Stimulated activated CD4-positive, alpha-beta T cell treated with anti-CD3 and anti-CD28 coated beads, Interleukin-1b, Interleukin-23, amount 100 ng/mL, for 1 hour (primary cell): ENCODE measurements at places on chromosomes 3 and 15.
A peak's percentile ranks its signal among the peaks of the same experiment; 100 is the strongest.

DNA sequence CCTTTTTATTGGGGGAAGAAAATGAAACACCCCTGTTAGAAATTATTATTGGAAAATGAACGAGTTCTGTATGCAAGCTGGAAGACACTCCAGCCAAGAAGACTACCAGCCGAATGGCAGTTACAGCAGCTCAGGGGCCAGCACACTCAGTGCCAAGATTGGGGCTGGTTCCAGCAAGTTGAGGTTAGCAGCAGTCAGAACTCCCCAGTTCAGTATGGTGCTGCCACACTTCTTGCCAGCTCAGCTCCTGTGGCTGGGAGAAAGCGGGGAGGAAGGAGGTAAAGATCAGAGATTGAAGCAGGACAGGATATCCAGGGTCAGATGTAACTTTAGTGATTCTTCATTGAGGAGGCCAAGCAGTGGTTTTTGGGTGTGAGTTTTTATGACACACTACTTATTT lies 280.2 kb upstream of the NR2E3 start:
- no peak for DNase-seq

DNA sequence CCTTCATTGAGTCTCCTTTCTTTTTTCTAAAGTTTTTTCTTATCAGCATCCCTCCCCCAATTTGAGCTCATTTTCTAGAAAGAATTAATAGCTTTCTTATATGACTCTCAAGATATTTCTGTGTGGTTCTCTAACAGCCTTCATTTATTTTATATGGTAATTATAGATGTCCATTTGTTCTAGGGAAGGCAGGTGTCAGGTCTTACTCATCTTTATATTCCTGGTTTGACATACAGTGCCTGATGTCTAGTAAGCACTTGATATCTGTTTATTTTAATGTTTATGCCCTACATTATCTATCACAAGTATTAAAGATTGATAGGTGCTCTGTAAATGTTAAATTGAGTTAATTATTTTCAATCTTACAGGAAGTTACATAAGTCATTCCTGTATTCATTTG lies 426.7 kb upstream of the TPRG1 start:
- no peak for DNase-seq

GRCh38 chr3:188979669-188980310 lies 192.0 kb upstream of the TPRG1 start:
- DNase-seq: no peak

GRCh38 chr15:48367483-48367882 lies 36.3 kb downstream of the DUT start:
- no peak for DNase-seq

DNA sequence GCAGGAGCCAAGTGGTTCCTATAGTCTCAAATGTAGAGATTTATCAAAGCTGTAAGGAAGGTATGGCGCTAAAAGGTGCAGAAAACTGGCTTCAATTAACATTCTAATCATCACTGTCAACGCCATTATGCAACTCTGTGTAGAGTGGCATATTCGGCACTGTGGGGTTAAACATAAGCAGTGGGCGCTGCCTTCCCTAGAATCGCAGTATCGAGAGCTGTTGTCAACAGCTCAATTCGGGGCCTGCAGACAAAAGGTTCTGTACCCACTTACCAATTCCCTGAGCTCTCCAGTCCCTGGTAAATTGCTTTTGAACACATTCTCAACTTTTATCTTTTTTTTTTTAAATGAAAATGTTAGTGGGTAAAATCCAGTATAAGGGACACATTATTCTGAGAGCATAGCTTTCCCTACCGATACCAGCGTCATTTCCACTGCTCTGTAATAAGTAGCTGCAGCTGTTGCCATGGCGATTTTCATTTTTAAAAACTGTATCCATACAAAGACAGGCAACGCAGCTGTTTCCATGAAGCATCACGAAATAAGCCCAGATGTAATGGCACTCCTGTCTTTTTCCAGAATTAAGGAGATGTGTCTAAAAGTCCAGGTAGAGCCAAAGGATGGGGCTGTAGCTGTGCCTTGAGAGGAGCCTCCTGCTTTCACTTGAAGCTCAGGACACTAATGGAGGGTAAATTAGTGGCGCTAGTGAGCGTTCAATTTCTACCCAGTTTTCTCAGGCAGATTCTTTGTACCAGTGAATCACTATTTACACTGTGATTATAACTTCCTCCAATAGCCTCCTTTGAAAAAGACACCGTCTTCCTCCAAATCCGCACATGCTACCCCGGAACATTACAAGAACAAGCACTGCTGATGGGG lies 250.3 kb downstream of the SLC9A9 start:
- DNase-seq: no peak

GRCh38 chr15:89556413-89557262 lies 18.6 kb upstream of the TICRR start:
- DNase-seq: no peak

DNA sequence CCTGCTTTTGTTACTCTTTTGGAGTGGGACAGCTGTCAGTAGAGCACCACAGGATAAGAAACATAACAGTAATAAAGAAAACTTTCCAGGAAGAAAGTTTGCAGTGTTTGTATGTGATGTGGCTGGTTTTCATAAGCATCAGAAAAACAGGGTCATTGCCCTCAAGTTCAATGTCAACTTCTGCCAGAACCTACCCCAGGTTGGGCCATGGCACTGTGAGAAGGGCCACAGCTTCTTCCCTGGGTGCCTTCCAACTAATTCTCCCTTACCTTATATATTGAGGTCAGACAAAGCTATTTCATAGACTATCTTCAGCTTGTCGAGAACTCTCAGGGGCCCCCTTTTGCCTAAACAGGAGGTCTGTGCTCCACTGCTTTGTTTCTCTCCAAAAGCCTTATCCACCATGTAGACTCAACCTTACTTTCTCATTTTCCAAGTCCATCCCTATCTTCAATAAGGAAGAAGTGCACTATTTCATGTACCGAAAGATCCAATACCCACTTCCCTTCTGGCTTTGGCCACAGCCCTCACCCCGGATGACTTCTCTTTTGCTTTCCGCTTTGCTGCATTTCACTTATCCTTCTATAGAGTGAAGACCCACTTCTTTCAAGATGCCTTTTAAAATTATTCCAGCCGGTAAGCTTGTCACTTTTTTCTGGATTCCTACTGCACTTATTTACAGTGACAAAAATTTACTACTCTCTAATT lies 38.2 kb upstream of the PLCL2 start:
- no peak for DNase-seq

DNA sequence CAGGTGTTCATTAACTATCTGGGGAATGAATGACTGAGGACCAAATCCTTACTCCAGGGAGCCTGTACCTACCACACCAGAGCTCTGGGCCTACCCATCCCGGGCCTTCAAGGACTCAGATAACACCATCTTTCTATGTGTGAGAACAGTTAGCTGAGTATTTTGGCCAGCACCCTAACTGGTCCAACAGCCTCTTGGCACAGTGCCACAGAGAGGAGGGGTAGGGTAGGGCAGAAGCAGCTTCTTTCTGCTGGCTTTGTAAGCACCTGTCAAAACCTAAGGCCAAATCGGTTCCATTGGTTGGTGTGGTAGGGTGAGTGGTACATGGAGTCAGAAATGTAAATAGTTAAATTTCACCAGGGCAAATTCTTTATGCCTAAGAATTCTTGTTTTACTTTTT lies 26.7 kb downstream of the ISL2 start:
- no peak for DNase-seq

DNA sequence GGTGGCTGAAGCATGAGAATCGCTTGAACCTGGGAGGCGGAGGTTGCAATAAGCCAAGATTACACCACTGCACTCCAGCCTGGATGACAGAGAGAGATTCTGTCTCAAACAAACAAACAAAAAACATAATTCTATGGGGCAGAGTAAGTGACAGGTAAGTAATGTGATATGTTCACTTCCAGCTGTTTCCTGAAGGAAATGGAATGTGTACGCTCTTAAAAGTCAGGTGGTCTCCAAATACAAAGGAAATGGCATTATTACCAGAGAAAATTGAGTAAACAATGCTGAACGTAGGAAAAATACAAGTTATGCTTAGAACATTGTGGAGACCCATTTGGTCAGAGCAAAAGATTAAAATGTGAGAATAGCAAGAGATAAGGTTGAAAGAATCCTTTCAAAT lies 278.5 kb downstream of the SCAPER start:
- DNase-seq: no peak

DNA sequence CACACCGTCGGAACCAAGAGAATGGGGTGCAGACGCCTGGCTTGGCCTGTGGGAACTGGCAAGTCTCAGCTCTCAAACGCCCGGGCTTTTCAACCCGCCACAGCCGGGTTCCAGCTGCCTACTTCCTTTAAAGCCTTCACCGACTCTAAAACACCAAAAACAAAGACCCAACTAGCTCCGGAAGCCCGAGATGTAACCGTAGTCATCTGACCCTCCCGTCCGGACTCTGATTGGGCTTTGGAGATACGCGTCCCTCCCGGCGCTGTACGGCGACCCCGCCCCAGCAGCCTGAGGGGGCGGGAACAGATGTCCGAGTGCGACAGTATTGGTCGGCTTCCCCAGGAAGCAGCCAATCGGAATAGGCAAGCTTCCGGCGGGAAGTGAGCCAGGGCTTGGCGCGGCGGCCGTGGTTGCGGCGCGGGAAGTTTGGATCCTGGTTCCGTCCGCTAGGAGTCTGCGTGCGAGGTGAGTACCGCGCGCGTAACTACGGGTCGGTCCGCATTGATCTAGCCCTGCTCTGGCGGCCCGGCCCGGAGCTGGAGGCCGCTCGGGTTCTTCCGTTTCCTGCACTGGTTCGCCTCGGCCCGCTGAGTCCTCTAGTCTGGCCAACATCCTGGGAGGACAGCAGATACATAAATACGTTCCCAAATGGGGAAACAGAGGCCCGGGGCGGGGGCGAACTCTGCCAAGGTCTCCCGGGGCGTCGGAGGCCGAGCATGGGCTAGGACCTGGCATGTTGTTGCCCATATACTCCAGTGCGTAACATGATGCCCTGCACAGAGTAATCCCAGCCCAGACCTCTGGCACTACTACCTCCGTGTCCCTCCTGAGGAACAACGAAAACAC lies at the start of gene BLM:
BLM (plus strand) TSS at position 371 of the 846 bp plus-strand sequence. CDS start 30,047 bp downstream, outside the sequence.
- DNase-seq: peak; percentile 86

DNA sequence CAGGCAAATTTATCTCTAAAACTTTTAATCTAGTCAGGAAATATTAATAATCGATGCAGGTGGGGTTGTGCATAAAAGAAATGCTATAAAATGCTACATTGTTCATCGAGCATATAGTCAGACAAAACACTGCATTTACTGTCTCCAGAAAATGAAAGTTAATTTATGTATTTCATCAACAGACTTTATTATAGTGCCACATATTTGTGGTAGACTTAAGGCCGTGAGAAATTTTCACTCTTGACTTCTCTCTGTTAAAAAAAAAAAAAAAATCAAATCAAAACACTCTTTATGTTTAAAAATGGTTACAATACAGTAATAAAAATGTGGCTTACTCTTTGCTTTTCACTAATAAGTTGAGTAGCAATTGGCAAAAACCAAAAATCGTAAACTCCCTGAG lies 67.4 kb downstream of the RBMS3 start:
- no peak for DNase-seq

- DNase-seq: no peak
Measured at GRCh38 chr15:63843901-63844317, 10.2 kb upstream of the HERC1 start.

GRCh38 chr15:100958326-100959065 lies 39.3 kb downstream of the LRRK1 start:
- no peak for DNase-seq

- no peak for DNase-seq
Measured at GRCh38 chr3:130946882-130947281, 53.0 kb downstream of the ATP2C1 start.

DNA sequence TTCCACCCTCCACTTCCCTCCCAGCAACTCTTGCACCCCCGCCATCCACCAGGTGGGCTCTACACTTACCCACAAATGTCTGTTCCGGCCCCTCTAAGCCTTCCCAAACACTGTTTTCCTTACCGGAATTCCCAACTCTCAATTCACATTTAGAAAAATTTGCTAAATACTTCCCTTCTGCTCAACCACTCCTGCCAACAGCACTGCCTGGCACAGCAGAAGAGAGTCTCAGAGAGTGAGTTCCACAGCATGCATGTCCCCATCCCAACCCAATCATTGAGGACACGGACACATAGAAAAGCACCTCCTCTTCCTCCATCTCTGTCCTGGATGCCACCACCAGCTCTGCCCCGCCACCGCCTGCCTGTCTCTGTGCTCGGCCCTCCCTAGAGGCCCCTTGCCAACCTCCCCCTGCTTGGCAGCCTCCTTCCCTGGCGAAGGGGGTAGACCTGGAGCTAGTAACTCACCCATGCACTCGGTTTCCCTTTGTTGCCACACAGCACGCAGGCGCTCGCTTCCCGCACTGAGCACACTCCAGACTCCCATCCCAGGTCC lies 66.2 kb upstream of the SLC6A1 start:
- no peak for DNase-seq

- DNase-seq: no peak
Measured at GRCh38 chr15:31158858-31159569, 57.5 kb upstream of the TRPM1 start.

- no peak for DNase-seq
Measured at GRCh38 chr15:68442041-68442440, 10.1 kb upstream of the ITGA11 start.

DNA sequence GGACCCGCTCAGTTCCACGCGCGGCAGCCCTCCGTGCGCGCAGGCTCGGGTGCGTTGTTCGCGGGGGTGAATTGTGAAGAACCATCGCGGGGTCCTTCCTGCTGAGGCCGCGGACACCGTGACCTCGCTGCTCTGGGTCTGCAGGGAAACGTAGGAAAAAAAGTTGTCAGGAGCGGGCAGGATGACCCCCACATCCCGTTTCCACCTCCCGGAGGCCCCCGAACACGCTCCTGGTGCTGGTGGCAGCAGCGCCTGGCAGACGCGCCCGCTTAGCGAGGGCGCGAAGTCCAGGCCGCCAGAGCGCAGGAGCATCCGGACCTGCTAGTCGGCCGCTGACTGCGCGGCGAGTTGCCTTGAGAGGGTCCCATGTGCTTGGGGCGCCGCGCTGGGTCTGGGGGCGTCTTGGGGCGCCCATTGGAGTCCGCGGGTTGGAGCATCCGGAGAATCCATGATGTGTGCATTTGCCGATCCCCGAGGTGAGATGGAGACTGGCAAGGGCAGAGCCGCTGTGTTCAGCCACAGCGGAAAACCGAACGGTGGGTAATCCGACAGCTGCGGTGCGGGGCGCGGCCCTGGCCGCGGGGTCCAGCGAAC lies 520 bp downstream of the GREM1 start:
- no peak for DNase-seq

DNA sequence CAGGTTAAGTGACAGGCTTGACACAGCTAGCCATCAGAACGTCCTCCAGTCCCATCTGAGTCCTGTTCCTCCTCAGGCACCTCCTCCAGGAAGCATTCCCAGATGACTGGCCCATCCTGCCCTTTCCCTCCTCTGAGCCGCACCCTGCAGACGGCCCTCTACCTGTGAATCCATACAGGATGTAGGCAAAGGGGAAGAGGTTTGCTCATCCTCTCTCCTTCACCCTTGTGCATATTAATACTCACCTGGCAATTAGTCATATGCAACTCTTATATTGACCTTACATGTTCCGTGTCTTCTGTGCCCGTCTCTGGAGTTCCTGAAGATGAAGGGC lies 61.9 kb downstream of the SMAD3 start:
- DNase-seq: no peak

GRCh38 chr15:36938131-36938530 lies 162.2 kb downstream of the MEIS2 start:
- DNase-seq: no peak
